ENCODE measurements at places on chromosomes 3 and 15.

DNA sequence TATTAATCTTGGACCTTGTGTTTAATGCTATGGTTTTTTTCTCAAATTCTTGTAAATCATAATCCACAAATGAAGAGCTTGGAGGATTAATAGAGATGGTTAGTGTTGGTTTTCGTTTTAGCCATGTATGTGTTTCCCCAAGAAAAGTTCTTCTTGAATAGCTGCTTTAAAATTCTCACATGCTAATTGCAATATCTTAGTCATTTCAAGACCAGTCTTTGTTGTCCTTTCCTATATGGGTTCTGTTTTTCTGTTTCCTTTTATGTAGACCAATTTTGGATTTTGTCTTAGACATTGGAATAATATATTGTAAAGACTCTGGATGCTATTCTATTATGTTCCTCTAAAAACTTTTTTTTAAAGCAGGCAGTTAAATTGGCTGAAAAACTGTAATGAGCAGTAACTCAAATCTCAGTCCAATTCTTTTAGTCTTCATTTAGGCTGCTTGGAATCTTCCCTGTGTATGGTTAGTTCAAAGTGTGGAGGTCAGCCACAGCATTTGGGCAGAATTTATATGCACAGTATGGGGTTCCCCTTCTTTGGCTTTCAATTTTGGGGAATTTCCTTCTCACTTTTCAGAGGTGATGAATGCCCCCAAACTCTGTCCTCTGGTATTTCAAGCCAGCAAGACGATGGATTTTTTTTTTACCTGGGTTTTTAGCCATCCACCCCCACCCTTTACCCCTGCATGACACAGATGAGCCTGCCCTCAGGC, 39.1 kb upstream of the DNAJC13 start:
- no peak for DNase-seq

GRCh38 chr15:61266921-61267320, 37.8 kb upstream of the RORA start:
- DNase-seq = no peak

GRCh38 chr3:117045143-117045542, 335.6 kb downstream of the TUSC7 start:
- no peak for DNase-seq

- DNase-seq = no peak
Observed at GRCh38 chr3:123941542-123941941, 19.5 kb downstream of the CCDC14 start.

- DNase-seq = no peak
Observed at GRCh38 chr15:73851689-73852088, 21.7 kb upstream of the TBC1D21 start.

Measured in NCI-H510A (cell line).